Cortex of kidney (tissue), 1 donor: ENCODE measurements at places on chromosomes 5 and 9.

DNA sequence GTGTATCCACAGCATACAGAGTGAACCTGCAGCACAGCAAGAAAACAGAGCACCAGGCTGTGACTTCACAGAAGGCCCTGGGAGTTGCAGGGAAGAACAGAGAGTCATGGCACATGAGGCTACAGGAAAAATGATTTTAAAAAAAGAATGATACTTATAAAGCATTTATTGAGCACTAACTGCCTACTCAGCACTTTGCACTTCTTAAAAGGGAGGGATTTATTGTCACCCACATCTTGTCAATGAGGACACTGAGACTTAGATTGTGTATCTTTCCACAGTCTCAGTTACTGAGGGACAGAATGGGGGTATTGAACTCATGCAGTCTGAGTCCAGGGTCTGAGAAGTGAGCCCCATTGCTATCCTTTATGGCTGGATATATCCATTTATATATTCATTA lies 244.6 kb upstream of the TRIM32 start:
- no peak for DNase-seq

- DNase-seq: no peak
Observed at GRCh38 chr5:122835681-122836080, 9.7 kb upstream of the SNX24 start.

GRCh38 chr9:36486329-36486932 lies 86.3 kb upstream of the MELK start:
- no peak for DNase-seq

GRCh38 chr5:59905188-59905587 lies 11.7 kb upstream of the PDE4D start:
- DNase-seq: no peak

- no peak for DNase-seq
Observed at GRCh38 chr5:135861641-135862040, 27.2 kb downstream of the SLC25A48 start.

DNA sequence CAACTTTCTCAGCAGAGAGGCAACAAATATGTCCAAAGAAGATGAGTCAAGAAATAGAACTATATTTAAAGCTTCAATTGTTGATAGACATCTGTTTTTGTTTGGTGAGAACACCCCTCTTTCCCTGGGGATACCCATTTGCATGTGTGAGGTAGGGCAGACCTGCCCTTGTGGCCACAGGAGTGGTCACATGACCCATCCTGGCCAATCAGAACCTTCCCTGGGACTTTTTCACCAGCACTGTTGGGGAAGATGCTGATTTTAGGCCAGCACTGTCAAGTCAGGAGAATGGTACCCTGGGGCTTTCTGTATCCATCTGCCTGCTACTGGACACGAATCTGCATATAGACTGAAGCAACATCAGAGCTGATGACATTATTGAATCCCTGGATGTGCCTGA lies 211.2 kb downstream of the CDK5RAP2 start:
- no peak for DNase-seq

DNA sequence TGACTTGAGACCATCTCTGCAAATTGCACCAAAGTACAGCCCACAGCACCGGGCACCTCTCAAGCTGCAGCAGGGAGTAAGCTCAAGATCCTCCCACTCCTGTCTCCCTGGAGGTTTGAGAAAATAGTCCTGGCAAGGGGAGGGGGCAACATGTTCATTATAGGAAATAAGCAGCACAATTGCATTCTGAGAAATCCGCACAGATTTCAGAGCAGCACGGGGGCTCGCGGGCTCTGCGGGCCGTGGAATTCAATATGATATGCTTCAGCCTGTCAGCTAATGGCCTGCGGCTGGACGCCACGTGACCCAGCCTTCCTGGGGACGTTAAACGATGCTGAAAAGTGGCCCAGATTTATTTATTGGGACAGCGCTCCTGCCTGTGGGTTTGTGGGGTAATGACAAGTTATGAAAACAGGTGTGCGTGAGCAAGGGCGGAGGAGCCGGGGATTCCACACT lies 156.4 kb downstream of the DAB2IP start:
- no peak for DNase-seq

GRCh38 chr5:137989419-137989818 lies 43.5 kb downstream of the FAM13B start:
- no peak for DNase-seq

DNA sequence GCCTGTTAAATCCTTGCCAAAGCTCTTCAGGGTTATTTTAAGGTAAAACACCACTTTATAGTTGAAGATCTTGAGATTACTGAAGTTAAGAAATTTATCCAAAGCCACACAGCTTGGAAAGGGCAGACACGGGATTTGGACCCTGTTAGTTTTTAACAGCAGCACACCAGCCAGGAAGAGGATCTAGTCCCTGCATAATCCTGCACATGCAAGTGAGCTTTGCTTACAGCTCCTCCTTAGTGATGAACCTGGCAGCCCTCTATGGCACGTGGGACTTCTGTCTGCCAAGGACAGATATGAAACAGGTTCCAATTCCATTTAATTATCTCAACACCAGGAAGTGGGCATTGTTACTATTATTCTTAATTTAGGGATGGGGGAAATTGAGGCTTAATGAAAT lies 108.7 kb downstream of the TRIM32 start:
- DNase-seq: no peak

GRCh38 chr9:87601176-87601575 lies 103.5 kb downstream of the DAPK1 start:
- no peak for DNase-seq

- DNase-seq: no peak
Observed at GRCh38 chr5:118126159-118126558, 862.2 kb downstream of the DTWD2 start.

- DNase-seq: no peak
Observed at GRCh38 chr5:31377274-31377946, 154.5 kb downstream of the DROSHA start.

- DNase-seq: no peak
Observed at GRCh38 chr9:138060365-138060764, 182.8 kb downstream of the CACNA1B start.

DNA sequence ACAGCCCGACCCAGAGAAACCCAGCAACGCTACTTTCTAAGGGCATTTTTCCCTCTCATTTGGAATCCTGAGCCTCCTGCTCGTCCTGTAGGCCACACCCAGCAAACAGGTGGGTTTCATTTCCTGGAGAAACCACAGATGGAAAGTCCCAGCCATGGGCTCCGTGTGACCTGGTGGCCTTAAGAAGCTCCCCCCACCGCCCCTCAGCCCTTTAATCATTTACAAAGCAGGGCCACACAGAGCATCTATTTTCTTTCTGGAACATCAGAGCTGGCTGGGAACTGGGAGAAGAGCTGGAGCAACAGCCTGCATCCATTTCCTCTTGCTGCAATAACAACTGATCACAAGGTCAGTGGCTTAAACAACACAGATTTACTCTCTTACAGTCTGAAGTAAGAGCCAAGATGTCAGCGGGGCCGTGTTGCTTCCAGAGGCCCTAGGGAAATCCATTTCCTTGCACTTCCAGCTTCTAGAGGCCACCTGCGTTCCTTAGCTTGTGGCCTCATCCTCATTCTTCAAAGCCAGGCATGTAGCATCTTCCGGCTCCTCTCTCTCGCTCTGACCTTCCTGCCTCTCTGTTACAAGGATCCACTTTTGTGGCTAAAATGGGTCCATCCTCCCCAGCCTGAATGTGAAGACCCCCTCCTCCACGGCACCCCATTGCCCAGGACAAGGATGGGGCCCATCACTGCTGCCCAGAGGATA lies 40.5 kb downstream of the C9orf50 start:
- DNase-seq: no peak

- DNase-seq: no peak
Observed at GRCh38 chr9:97761056-97761598, 64.0 kb upstream of the XPA start.

GRCh38 chr5:149651686-149652085 lies 70.4 kb downstream of the ARHGEF37 start:
- DNase-seq: no peak

- DNase-seq: no peak
Observed at GRCh38 chr9:110825950-110826349, 157.4 kb downstream of the MUSK start.

- DNase-seq: no peak
Observed at GRCh38 chr5:126732716-126733115, 44.2 kb upstream of the LMNB1 start.

DNA sequence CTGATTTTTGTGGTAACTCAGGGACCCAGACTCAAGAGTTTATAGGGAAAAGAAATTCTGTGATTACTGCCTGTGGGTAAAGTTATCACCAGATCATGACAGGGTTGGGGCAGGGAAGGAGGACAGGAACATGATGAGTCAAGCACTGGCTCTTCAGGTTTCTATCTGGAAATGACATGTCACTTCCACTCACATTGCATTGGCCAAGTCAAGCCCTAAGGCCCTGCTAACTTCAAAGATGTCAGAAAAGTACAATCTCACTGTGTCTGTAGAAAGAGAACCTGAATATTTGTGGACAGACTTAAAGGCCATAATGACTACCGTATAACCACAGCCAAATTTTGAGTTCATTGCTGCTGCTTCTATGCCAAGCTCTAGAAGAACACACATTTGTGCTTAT lies 187.7 kb downstream of the TLE4 start:
- no peak for DNase-seq

- DNase-seq: no peak
Observed at GRCh38 chr5:27034565-27034964, 3.8 kb downstream of the CDH9 start.

DNA sequence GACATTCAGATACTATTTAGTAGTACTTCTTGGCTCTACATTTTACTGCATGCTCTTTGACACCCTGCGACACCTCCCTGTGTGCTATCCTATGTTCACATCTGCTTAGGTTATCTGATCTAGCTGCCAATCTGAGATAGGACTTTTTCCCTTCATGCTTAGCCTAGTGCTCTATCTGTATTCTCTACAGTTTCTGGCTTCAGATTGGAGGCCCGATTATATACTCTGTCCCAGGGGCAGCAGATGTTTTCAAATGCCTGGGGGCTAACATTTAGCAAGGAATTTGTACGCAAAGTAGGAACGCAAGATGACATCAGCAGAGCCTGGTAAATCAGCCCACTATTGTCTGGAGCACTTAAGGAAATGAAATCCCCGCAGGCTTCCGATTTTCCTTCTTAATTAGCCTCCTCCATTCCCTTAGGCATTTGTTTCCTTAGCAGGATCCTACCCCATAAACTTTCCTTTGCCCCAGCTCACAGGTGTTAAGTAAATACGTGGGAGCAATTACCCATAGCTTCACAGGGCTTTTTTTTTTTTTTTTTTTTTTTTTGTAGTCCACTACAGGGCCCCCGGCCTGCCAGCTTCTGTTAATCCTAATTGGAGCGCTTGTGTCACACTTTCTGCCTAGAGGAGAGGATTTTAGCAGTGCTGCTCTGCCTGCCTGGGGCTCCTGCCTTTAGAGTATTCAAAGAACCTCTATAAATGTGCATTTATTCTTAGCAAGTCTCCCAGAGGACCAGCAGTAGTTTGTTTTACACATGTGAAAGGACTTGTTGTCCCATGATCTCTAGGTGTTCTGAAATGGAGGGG lies 61.1 kb upstream of the LPAR1 start:
- no peak for DNase-seq

DNA sequence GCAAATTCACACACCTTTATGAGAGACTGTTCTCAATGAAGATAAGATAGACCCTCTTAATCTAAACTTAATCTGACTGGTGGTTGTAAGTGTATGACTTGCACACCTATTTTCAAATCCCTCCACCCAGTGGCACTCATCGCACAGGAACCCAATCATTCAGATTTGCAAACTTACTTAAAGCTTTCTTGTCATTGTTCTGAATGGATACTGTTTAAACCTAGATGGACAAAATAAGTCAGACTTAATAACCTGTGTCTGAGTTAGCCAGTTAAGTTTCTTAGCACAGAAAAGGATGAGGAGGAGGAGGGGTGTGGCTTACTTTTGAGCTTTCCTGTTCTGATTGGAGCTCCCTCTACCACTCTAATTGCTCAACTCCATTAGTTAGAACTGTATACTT lies 252.4 kb upstream of the CCNH start:
- DNase-seq: no peak

GRCh38 chr5:129718471-129719090 lies 29.3 kb upstream of the MINAR2 start:
- no peak for DNase-seq

GRCh38 chr9:91776409-91777291 lies 173.4 kb downstream of the ROR2 start:
- no peak for DNase-seq

DNA sequence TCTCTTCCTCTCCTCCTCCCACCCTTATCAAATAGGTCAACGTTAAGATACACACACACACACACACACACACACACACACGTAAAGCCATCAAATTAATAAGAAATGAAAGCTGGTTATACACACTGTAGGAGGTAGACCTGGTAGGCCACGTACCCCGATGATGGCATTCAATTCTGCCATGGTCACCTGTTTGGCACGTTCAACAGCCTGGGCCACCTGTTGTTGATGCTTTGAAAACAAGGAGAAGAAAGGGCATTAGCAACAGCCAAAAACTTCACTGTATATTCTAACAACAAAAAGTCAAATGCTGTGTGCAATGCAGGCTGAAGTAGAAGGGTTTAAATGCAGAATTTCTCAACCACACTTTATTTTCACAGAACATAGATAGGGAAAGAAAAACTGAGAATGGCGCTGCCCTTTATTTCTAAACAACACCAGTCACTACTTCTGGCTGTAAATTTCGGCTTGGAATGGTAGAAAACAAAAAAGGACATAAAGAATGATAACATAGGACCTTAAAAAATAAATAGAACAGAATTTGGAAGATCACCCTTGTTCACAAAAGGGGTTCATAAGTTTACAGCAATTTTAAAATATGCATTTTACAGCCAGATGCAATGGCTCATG lies 37.2 kb downstream of the TLE1 start:
- DNase-seq: no peak

- no peak for DNase-seq
Observed at GRCh38 chr9:114913656-114914055, 16.7 kb downstream of the TNFSF8 start.

- no peak for DNase-seq
Observed at GRCh38 chr5:140286424-140286823, 16.5 kb downstream of the PFDN1 start.

- no peak for DNase-seq
Observed at GRCh38 chr5:137146402-137146890, 352.7 kb downstream of the SPOCK1 start.

DNA sequence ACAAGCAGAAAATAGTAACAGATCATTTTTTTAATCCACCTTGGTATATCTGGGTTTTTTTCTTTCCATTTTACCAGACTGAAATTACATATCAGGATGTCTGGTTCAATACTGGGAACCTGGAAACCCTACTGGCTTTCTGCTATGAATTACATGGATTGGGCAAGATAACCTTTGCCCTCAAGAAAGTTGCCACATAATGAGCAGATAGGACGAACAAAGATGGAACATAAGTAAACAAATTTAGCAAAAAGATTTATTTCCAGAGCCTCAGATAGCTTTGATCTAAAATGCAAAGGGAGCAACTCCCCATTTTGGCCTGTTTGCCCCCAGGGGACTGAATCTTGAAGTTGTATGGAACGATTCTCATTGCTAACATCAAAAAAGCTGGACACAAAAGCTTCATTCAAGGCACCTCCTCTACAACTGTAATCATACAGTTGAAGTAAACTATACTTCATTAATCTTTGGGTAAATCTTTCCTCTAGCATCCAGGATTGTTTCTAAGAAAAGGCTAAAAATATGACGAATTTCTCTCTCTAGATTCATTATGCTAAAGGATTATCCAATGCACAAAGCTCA lies 131.6 kb upstream of the PTGER4 start:
- no peak for DNase-seq

GRCh38 chr9:20532584-20532983 lies 89.7 kb downstream of the MLLT3 start:
- no peak for DNase-seq
